CD4-positive, alpha-beta T cell treated with Interleukin-6 for 4 hours (primary cell): ENCODE measurements at places on chromosomes 3 and 15.

- DNase-seq = no peak
These were observed 39.5 kb upstream of the SMAD6 start for GRCh38 chr15:66662522-66662921.

DNA sequence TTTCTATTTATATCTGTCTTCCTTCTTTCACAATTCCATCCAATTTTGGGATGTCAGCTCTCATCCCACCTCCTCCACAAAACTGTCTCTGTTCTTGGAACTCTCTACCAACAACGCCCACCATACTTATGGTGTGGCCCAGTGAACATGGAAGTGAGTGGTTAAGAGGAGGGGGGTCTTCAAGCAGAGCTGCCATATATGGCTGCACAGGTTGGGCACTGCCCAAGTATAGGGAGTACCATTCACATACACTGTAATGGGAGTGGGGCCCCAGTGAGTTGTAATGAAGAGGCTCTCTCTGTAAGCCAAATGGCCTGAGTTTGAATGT, 7.9 kb upstream of the CAMK1 start:
- DNase-seq = no peak

- no peak for DNase-seq
These were observed 506.9 kb upstream of the ADAMTS9 start for GRCh38 chr3:65194744-65195143.

- no peak for DNase-seq
These were observed 8.6 kb downstream of the ZIC1 start for GRCh38 chr3:147417551-147418295.

DNA sequence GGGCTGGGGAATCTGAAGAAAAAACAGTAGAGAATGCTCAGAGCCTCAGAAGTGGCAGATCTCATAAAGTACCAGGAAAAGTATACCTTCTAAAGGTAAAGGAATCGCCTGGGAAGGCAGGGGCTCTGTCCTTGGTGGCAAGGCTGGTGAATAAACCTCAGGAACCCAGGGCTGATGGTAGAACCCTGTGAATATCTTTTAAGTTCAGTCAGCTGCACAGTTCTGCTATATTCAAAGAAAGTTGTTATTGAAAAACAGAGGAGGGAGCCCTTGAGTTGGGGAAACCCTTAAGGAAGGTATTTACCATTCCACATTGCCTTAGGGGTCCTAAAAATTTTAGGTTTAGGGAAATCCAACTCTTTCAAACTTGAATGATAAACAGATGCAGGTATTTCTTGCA, 31.2 kb downstream of the ZPLD1 start:
- DNase-seq = no peak

- DNase-seq = no peak
These were observed 26.4 kb downstream of the BCL2A1 start for GRCh38 chr15:79944622-79945021.

- DNase-seq = no peak
These were observed 326.6 kb downstream of the NR2F2 start for GRCh38 chr15:96657096-96657495.

- DNase-seq = no peak
These were observed 119.3 kb downstream of the SMAD6 start for GRCh38 chr15:66821307-66821706.

- DNase-seq = no peak
These were observed 148.4 kb downstream of the ZIC4 start for GRCh38 chr3:147257944-147258343.

- DNase-seq = no peak
These were observed 33.3 kb downstream of the SLITRK3 start for GRCh38 chr3:165162883-165163282.

DNA sequence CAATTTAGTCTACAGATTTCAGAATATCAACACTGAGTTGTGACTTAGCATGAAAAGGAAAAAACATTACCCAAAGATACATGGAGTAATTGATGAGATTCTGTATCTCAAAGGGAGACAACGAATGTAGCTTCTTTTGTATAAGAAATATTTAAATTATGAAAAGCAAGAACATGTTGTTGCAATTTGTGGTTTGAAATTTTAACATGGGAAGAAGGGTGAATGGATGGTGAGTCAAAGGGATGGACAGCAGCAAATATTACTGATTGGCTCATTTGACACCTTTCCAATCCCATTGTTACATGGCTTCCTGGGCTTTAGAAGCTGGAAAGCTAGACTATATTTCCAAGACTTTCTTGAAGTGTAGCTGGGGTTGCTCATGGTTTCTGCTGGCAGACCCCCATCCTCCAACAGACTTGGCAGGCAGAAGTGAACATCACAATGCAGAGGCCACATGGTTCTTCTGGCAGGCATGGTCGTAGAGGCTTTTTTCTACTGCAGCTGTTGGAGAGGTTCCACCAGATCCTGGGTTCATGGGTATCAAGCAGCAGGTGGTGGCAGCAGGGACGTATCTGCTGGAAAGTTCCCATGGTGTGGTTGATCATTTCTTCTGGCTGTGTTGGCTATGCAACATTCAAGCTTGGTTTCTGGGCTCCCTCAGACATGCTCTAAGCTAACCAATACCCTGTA, 47.2 kb upstream of the KPNA4 start:
- no peak for DNase-seq

- DNase-seq = no peak
These were observed 291.2 kb upstream of the RBMS3 start for GRCh38 chr3:28989646-28990089.

- no peak for DNase-seq
These were observed 31.3 kb upstream of the LYSMD4 start for GRCh38 chr15:99764522-99764921.

DNA sequence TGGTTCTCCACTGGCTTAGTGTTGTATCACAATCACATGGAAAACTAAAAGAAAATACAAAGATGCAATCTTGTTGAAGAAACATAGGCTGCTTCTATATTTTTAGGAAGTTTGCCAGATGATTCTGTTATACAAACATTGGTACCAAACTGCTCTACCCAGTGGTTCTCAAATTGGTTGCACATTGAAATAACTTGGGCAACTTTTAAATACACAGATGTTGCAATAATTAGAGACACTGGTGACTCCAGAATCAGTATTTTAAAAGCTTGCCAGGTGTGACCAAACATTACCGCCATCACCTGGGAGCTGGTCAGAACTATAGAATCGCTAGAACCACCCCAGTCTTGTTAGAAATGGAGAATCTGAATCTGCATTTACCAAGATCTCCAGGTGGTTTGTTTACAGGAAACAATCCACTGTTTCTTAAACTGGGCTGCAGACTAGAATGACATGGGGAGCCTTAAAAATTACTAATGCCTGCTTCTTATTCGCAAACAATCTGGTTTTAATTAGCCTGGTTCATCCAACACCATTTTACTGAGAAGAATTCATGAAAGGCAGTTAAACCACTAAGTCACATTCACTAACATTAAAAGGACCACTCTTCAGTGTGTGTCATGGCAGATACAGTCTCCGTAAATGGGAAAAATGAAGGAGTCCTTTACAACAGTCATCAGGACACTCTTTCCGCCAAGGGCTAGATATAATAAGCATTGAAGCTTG, 76.5 kb downstream of the ACAP2 start:
- DNase-seq = no peak

DNA sequence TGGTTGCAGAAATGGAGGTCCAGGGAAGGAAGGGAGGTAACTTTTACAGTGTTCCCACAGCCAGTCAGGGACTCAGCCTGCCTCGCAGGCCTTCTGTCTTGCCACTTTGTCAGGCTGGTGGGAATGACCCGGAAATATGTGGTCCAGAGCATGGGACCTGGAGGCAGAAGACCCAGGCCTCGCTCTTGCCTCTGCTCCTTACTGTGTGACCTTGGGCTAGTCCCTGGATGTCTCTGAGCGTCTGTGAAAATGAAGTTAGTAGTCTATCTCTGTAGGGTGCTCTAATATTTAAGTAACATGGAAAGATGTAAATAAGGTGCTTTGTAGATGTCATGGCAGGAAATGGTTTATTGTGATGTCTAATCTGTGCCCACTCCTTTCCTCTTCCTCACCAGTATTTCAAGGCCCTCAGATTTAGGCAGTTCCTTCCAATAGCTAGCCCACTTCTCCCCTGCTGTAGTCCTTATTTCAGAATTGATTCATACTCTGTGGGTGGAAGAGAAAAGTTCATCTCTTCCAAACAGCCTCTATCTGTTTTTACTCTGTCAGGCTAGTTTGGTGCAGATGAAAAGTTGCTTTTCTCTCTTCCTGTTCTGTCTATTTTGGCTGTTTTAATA, 9.1 kb downstream of the CORO2B start:
- DNase-seq = no peak

GRCh38 chr15:26771168-26771567, 1.7 kb downstream of the GABRB3 start:
- DNase-seq = no peak

- no peak for DNase-seq
These were observed 9.3 kb upstream of the P3H2 start for GRCh38 chr3:190130037-190130436.

- no peak for DNase-seq
These were observed 499.9 kb upstream of the LMCD1 start for GRCh38 chr3:8001712-8002111.

- no peak for DNase-seq
These were observed 44.9 kb upstream of the PARP14 start for GRCh38 chr3:122635789-122636188.

GRCh38 chr3:129557548-129557894, 14.5 kb downstream of the H1-8 start:
- DNase-seq = no peak

- no peak for DNase-seq
These were observed 35.5 kb downstream of the MRPS25 start for GRCh38 chr3:15029625-15030024.

DNA sequence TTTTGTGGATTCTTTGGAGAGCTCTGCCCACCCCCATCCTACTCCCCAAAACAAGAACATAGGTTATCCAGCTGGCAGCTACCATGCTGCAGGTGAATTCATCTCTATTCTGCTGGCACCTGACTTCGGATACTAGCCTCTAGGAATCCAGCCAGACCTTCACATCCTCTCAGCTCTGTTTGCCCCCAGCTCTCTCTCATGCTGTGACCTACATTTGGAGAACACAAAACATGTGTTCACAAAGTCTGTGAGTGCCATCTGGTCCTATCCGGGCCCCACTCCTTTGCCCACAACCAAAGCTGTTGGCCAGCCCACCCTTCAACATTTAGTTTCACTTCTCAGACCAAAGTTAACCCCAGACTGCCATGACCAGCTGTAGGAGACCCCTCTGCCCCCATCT, 89.4 kb upstream of the C3orf80 start:
- no peak for DNase-seq

GRCh38 chr15:57133127-57133968, 214.9 kb downstream of the TCF12 start:
- DNase-seq = peak; percentile 27

DNA sequence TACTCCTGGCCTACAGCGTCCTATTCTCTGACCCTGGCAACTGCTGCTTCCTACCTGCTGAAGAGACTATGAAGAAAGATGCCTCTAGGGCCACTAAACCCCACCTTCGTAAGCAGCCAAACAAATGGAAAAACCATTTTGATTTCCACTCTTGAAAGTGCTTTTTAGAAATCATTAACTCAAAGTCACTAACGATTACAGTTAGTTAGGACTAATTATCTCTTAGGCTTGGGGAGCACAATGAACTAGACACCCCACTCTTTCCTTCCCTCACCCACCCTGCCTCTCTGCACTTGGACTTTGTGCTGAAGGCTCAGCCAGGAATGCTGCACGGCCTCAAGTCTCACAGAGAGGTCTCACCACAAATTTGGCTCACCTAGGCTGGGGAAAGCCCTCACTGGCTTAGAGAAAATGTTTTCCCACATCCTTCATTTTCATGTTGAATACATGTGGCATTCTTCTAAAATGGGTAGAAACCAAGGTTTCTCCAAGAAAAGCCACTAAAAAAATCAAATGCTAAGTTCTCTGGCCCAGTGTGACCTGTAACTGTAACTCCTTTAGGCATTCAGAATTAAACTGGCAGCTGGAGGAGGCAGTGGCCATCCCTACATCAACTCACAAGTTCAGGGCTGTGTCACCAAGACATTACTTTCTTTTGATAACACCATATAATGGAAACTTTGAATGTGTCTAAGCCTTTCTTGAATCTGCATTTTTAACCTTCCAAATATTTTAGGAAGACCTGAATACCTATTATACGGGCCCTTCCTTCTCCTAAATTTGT, 47.1 kb downstream of the NPTN start:
- DNase-seq = no peak

GRCh38 chr15:61076598-61077170, 152.4 kb downstream of the RORA start:
- DNase-seq = no peak

DNA sequence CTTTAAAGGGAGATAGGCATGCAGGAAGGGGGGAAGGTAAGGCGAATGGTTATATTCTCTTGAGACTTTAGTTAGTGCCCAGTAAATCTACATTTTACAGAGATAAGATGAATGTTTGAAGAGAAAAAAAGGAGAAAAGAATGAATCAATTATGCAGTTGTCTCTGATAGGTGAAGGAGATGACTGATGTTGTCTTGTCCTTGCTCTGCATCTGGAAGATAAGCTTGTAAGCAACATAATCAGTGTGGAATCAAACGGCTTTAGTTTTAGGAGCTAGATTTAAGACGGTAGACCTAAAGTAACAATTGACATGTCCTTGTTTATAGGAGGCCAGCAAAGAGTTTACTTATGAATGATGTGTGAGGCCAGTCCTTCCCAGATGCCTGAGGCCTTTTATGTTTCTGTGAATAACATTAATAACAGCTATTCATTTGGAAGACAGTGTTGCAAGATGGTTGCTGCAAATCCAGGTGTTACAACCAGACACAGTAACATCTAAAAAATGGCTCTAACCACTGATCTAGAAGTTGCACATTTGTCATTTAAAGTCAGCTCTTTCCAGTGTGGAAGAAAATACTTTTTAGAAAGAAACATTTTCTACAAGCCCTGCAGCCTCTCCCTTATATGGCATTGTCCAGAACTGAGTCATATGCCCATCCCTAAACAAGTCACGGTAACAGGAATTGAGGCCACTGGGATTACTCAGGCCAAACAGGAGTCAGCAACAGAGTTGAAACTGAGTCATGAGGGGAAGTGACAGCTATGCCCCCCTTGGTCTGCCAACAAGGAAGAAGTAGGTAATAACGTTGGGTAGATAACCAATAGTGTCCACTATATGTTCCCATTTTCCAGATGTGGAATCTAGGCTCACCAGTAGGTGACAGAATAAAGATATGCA, 77.5 kb upstream of the FBN1 start:
- no peak for DNase-seq

DNA sequence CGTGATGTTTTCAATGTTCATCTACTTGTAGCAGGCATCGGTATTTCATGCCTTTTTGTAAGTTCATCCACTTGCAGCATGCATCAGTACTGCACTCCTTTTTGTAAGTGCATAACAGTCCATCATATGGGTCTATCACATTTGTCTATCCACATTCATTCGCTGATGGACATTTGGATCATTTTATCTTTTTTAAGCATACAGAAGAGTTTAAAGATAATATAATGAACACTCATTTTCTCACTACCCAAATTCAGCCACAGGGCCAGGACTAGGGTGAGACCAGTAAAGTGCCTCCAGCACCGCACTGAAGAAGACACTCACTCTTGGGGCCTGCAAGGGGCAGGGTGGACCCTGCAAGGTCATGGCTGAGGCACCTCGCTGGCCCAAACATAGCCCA, 309.6 kb downstream of the UACA start:
- DNase-seq = no peak
